ENCODE measurements at places on chromosomes 12 and 14.

DNA sequence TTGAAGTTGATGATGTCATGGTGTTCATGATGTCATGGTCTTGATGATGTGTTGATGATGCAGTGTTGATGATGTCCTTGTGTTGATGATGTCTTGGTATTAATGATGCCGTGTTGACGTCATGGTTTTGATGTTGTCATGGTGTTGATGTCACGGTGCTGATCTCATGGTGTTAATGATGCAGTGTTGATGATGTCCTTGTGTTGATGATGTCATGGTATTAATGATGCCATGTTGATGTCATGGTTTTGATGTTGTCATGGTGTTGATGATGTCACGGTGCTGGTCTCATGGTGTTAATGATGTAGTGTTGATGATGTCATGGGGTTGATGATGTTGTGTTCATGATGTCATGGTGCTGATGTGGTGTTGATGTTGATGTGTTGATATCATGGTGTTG, 48.0 kb upstream of the RIMBP2 start:
- DNase-seq, result no peak

GRCh38 chr12:61011767-61012423, 1248.3 kb upstream of the USP15 start:
- no peak for DNase-seq

DNA sequence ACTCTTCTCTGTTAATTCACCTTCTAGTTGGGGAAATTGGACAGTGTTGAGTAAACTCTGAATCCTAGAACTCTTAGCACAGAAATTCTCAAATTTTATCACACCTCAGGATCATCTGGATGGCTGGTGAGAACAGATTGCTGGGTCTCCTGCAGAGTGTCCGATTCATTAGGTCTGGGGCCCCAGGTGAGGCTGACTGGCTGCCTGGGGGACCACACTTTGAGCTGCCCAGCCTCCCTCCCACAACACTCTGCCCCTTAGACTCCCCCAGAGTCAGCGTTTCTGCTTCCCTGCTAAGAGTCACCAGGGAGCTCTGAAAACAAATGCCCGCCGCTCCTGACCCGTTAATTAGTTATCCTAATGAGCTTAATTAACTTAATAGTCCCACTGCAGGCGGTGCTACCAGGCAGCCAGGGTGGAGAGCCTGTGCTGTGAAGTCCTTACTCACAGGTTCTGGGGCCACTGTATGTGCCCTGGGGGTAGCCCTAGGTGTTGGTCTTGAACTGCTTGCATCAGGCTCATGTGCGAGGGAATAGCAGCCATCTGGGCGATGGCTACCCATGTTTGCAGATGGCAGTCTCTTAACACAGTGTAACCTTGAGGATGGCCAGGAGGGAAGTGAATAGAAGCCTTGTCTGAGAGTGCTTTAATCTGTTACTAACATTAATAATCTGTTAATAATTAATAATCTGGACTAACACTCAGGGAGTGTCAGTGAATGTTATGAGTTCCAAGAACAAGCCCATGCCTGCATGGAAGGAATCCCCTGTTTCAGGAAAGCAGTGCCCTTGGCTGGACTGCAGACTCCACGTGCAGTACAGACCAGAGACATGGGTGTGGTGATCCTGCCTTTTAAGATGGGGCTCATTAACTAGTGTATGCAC, 35.6 kb downstream of the AACS start:
- DNase-seq, result no peak

GRCh38 chr12:53538209-53538689, 31.0 kb upstream of the NPFF start:
- peak; percentile 84 for DNase-seq

DNA sequence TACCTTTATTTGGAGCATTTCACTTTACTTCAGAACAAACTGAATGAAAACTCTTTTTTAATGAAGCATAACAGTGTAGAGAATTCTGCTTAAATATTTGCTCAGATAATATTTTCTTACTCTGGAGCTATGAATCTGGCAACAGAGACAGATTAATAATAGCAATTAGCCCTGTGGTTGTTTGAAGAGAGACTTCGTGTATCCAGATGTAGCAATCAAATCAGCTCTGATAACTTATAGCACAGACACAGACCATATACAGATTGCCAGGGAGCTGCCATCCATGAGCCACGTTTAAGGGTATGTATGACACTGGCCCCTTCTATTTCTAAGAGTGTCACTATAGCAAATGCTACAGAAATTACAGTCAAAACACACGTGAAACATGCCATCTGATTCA, 146.6 kb downstream of the EXOC5 start:
- no peak for DNase-seq

GRCh38 chr12:4168036-4168435, 105.5 kb upstream of the CCND2 start:
- no peak for DNase-seq

GRCh38 chr12:113464852-113465719, 6.6 kb downstream of the LHX5 start:
- no peak for DNase-seq

GRCh38 chr14:31326111-31326510, 94.2 kb downstream of the HEATR5A start:
- DNase-seq, result no peak

DNA sequence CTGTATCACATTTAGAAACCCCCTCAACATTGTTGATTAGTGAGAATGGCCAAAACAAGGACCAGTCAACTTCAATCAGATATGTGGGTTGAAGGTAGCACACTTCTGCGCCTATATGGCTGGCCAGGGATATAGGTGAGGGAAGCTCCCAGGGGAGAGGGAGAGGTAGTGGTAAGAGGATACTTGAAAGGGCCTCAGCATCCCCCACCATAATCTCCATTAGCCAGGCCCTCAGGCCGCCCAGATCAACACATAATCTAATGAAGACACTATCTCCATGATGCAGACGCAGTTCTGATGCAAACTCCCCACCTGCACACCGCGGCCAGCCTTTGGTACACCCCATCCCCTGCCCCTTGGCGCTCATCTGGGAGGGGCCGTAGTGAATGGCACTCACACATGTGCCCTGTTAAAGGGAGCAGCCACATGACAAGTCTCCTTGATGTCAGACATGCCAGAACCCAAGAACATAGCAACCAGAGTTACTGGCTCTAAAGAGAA, 158.0 kb downstream of the TMEM132C start:
- DNase-seq, result no peak

GRCh38 chr14:73754911-73755360, 40.8 kb upstream of the PNMA1 start:
- no peak for DNase-seq

GRCh38 chr14:72948481-72949138, 22.3 kb downstream of the DCAF4 start:
- peak; percentile 33 for DNase-seq

GRCh38 chr14:68309616-68310015, 483.3 kb downstream of the ZFP36L1 start:
- no peak for DNase-seq

DNA sequence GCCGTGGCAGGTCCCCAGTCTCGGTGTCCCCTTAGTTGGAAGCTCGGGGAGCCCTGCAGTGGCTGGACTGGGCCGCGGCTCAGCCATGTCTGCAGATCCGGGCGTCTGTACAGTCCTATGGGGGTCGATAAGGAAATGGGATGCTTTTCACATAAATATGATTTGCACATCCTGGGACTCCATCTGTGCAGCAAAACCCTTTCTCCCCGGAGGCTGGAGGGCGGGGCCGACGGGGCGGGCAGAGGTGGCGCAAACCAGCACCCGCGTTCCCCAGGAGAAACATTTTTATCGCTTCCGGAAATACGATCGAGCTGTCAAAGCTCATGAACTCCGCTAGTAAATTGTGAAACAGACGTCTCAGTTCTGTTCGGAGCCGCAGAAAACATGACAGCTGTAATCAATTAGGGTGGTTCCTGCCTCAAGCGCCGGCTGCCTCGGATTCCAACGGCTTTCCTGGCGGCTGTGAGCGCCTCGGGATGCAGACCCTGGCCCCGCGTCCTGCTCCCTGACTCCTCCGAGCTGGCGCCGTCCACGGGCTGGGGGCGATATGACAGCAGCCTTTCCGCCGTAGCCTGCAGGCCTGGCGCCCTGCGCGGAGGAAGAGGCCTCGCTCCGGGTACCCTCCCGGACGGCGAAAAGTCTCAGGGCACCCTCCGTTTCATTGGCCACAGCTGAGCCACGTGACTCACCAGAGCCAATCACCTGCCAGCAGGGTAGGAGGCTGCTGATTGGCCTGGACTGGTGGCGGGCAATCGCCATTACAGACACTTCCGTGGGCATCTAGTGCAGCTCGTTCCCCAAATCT, 23.0 kb downstream of the DIO3 start:
- DNase-seq, result peak; percentile 79

DNA sequence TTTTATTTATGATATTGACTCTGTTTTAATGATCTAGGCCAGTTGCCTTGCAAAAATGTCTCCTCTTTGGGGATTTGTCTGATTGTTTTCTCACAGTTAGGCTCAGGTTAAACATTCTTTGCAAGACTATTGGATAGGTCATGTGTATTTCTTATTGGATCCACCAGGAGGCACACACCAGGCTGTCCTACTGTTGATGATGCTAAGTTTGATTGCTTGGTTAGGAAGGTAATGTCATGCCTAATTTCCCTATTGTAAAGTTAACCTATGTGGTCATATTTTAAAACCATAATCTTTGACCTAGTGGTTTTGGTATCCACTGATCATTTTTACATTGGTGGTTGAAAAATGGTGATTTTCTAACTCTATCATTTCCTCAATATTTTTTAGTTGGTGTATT, 137.1 kb downstream of the BRMS1L start:
- no peak for DNase-seq

GRCh38 chr12:29051221-29051620, 97.9 kb upstream of the FAR2 start:
- DNase-seq, result no peak

DNA sequence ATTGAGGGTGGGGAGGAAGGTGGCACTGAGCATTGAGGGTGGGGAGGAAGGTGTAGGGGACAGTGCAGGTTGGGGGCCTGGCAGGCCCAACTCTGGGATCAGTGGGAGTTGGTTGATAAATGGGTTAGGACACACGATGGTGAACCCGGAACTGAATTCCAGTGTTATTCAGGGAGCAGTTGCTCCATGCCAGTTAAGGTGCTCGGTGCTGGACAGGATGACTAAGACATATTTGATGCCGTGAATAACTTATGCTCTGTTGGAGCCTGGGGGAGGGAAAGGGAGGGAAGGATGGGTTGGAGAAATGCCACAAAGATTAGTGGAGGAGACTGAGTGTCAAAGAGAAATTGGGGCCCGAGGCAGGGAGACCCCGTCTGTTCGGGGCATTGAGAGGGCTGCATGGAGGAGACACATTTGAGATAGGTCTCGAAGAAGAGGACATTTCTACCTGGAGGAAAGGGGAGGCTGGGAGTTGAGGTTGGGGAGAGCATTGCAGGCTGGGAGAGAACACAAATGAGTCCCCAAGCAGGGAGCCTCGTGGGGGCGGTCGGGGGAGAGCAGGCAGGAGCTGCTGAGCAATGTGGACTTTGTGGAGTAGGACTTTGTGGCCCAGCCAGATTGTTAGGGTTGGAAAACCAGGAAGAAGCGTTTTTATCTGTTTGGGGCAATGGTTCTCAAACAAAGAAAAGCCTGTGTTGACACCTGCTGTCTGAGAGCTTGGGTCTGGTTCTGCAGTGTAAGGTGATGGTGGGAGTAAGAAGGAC, 65.3 kb downstream of the IQSEC3 start:
- no peak for DNase-seq

DNA sequence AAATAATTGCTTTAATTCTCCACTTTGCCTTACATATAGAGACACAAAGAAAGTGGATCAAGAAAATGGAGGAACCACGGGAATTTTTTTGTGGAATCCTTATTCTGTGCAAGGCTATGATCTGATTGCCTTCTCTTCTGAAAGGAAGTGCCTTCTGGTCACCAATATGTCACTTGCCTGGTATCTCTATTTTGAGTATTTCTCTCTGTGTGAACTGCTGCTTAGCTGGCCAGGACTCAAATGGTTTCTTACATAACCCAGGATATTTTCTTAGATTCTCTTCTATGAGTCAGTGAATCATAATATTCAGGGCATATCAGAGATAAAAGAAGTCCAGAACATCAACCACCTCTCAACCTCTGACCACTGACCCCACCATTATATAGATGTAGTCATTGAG, 156.1 kb downstream of the DIO2 start:
- DNase-seq, result no peak

DNA sequence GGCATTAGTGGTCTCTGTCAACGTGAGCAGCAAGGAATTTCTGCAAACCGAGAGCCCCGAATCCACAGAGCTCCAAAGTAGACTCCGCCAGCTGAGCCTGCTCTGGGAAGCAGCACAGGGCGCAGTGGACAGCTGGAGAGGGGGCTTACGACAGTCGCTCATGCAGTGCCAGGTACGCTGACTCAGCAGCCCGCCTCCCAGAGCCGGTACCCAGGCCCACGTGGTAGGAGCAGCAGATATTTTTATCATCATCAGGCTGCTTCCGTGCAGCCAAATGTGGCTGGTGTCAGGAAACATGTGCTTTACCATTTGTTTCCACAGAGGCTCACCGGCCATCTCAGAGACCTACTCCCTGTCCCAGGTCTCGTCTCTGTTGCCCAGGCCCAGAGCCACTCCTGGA, 73.7 kb downstream of the ESR2 start:
- DNase-seq, result no peak
